ENCODE measurements at places on chromosomes 7 and 10. TPM values are rescaled to one million over a fixed set of nuclear protein-coding genes. Genes with fewer than 3 reads are reported as not detected.

FFAR4 gene
- not detected for total RNA-seq

MMD2 gene
- not detected for total RNA-seq

RFC2 gene
- total RNA-seq = 111 TPM

MSMB gene
- not detected for total RNA-seq

DNA sequence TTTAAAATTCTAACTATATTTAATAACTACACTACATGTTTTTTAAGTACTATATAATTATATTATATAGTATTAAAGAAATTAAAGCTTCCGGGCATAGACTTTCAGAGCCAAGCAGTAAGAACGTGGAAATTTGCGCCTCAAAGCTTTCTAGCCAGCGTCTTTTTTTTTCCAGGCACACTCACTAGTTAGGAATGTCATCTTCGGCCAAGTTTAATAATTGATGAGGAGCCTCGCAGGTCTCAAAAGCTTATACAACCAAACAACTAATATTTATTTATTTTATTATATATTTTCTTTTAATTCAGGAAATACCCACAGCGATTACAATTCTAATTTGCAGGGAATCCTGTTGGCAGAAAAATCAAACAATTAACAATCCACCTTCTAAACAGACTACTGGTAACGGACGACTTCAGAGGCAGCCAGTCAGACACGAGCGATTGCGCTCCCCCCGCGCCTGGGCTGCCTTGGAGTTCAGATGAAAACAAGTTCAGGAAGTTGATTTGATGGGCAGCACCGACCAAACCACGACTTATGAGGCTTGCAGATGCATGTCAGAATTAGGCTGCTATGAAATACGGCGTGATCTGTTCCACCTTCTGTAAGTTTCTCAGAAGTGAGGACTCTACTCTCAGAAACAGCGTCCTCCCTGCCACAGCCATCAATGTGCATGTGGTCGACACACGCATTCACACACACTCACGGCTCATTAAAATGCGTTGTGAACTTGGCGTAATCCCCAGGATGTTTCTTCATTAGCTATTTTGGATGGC lies 431.8 kb upstream of the MGMT start:
- peak; percentile 70 for DNase-seq

GRCh38 chr7:46192271-46192670 lies 271.2 kb upstream of the IGFBP3 start:
- no peak for DNase-seq
